Temporal lobe (tissue), 4 donors: ENCODE measurements at places on chromosomes 11 and 22. TPM values are rescaled to one million over a fixed set of nuclear protein-coding genes. Genes with fewer than 3 reads are reported as not detected.

Gene POU2AF2
- total RNA-seq = not detected

Gene C22orf23
- total RNA-seq = 0.25 TPM

Gene CLDN5
- total RNA-seq = 56.1 TPM

Gene C22orf15
- 0.25 TPM for total RNA-seq

Gene CALCA
- not detected for total RNA-seq

Gene CAPN5
- total RNA-seq = 12.3 TPM

Gene MUC6
- total RNA-seq = under 0.01 TPM

Gene MOV10L1
- 2.5 TPM for total RNA-seq

Gene SCUBE2
- 3.9 TPM for total RNA-seq
